CD4-positive, alpha-beta T cell treated with Interleukin-17A for 1 hour (primary cell): ENCODE measurements at places on chromosomes 13 and 19.
A peak's percentile ranks its signal among the peaks of the same experiment; 100 is the strongest.

DNA sequence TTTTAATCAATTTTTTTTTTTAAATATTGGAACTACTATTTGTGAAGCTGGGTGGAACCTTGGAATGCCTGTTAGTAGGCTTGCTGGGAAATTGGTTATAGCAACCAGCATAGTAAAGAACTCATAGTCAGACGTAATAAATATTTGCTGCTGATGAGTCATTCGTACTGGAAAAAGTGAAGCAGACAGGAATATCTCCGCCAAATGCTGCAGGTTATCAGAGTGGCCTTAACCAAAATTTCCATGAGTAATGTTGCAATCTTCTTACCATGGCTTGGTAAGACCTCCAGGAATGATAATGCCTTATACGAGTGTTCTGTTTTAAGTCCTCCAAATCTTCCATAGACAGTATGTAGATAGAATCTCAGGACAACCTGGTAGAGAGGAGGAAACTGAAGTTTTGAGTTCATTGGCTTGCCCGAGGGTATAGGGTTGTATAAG lies 34.2 kb downstream of the MBNL2 start:
- no peak for DNase-seq

- no peak for DNase-seq
Measured at GRCh38 chr13:42815681-42816080, 34.3 kb downstream of the FAM216B start.

- DNase-seq, result no peak
Measured at GRCh38 chr13:75305059-75305458, 176.9 kb downstream of the TBC1D4 start.

- DNase-seq, result no peak
Measured at GRCh38 chr13:26978081-26978860, 193.3 kb downstream of the USP12 start.

DNA sequence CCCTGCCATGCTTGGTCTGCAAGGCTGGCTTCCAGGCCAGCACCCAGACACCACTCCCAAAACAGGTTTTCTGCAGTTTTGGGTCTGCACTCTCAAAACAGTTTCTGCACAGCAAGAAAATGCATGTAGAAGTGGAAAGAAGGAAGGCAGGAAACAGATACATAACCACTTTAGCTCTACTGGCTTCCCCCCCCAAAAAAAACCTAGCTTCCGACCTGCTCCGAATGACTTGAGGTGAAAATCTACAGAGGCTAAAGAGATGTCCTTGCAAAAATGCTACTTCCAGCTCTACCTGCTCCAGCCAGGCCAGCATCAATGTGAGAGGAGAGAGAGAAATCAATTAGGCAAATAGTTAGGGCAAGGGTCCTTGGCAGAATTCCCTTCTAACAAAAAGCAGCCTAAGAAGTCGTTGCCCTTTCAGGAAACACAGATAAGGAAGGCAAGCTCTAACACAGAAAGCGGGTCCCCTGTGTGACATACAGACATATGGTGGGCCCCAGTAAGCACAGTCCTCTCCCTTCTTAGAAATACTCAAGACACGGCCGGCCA lies 3.4 kb downstream of the C19orf12 start:
- DNase-seq, result peak; percentile 22

DNA sequence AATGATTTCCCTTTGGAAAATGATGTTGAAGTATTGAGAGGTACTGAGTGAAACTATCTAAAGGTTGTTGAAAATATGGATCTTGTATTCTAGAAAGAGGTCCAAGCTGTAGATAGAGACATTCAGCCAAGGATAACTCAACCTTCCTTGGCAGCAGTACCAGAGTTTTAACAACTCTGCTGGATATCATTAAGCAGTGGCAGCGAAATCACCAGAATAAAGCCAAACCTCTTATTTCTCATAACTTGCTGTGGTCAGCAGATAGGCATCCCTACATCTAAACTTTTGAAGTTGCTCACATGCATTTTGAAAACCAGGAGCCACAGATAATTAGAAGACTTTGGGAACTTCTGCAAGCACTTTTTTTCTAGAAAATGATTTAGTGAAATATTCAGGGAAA lies 559.8 kb downstream of the IRS2 start:
- DNase-seq, result no peak

DNA sequence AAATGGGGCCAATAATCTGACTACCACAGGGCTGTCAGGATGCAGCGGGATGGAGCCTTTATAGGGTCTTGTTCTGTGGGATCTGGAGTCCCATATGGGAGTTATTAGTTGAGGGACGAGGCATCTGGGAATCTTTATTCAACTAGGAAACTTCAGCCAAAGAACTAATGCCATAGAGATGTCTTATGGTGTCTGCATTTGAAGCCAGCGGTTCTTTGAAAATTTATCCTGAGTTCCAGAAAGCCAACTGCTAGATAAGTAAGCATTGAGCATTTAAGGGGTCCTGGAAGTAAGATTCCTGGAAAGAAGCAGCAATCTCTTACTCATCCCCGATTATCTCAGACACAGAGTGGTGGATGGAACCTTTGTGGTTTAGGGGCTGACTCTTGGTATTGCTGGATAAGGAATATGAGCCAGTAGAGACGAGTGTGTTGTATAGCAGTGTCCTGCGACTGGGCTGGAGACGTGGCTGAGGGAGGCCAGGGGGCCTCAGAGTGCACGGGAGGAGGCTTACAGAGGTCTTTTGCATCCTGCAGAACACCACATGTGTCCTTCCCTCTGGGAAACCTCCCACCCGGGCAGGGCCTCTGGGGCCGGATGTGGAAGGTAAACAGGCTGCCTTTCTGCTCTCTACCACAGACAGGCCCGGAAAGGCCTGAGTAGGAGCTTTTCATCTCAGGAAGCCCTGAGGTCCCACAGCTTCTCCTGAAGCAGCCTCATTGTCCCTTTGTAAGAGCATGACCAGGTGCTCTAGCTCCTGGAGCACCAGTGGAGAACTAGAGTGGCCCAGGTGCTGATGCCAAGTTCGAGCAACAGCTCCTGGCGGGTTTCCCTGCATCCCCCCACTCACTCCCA lies 28.8 kb downstream of the ACTN4 start:
- no peak for DNase-seq

DNA sequence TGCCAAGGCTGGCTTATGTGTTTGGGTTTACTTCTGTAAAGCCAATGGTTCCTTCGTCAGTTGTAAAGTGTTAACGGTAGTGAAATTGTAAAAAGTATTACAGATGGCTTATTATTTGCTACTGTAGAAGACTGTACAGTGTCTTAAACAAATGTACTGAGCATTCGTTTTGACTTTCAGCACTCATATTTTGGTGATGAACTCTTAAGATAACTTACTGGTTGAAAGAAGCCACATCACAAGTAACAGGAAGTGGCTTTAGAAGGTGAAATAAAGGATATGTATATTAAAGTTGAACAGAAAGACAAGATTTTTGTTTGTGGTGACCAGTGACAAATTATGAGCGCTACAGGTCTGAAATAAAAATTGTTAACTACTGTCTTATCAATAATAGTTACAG lies 64.2 kb downstream of the URI1 start:
- peak; percentile 36 for DNase-seq

GRCh38 chr13:46496086-46496485 lies 56.9 kb upstream of the LRCH1 start:
- no peak for DNase-seq

DNA sequence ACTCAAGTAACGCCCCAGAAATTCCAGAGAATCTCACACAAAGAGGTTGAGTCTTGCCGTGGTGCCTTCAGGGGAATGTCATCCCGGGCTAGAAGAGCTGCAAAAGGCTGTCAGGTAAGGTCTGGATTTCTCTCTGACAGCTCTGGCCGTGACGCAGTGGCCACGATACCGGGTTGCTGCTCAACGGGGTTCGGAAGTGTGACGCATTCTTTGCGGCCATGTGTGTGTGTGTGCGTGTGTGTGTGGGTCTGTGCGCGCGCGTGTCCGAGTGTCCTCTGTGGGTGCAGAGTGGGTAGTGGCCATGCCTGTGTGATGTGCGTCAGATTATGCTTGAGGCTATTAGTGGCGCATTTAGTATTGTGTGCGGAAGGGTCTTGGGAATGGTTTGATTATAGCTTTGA lies 306 bp downstream of the ZNF540 start:
- DNase-seq, result peak; percentile 82

- DNase-seq, result no peak
Measured at GRCh38 chr19:16627193-16627927, 644 bp downstream of the MED26 start.

GRCh38 chr13:42312817-42313431 lies 41.0 kb downstream of the AKAP11 start:
- DNase-seq, result no peak

- no peak for DNase-seq
Measured at GRCh38 chr13:97307882-97308624, 85.9 kb downstream of the MBNL2 start.

GRCh38 chr19:15318241-15318691 lies 14.1 kb downstream of the BRD4 start:
- DNase-seq, result no peak

DNA sequence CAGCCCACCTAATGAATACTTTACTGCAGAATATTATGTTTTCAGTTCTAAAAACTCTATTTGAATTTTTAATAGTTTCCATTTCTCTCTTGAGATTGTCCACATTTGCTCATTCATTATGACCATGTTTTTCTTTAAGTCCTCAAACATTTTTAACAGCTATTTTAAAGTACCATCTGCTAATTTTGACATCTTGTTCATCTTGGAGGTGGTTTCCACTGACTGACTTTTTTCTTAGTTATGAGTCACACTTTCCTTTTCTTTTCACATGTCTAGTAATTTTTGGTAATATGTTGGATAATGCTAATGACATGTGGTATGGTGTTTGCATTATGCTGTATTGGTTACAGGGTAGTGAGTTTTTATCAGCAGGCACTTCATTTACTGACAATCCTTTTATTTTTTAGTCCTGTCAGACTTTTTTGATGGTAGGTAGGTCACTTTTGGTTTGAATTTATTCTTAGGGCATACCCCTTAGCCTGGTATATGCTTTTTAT lies 15.4 kb upstream of the ESD start:
- no peak for DNase-seq

- no peak for DNase-seq
Measured at GRCh38 chr19:51599084-51599483, 28.0 kb downstream of the ZNF175 start.

GRCh38 chr13:50794226-50794625 lies 49.3 kb downstream of the DLEU7 start:
- DNase-seq, result no peak

- DNase-seq, result no peak
Measured at GRCh38 chr19:3669082-3669946, 31.0 kb downstream of the PIP5K1C start.

GRCh38 chr13:19618977-19619376 lies 14.5 kb upstream of the MPHOSPH8 start:
- DNase-seq, result peak; percentile 34

- peak; percentile 34 for DNase-seq
Measured at GRCh38 chr13:48235341-48236135, 2.5 kb downstream of the ITM2B start.

- DNase-seq, result no peak
Measured at GRCh38 chr13:48648446-48648845, 5.3 kb upstream of the CYSLTR2 start.

DNA sequence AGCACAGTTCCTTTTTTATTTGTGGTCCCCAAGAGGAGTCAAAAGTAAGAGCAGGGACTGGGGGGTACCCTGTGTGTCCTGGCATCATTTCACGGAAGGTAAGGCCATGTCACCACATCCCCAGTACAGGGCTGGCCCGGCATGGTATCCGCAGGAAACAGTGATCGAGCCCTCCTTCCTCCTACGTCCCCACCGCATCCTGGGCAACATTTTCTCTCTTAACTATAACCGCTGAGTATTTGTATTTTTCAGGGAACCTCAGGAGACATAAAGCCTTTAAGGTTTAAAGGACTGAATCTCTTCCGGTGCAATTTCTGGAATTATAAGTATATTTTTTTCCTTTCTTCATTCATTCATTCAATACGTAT lies 13.6 kb upstream of the LATS2 start:
- peak; percentile 35 for DNase-seq

GRCh38 chr19:57103573-57104277 lies 16.1 kb upstream of the USP29 start:
- DNase-seq, result peak; percentile 74
